IPS-NIHi11 (cell line): ENCODE measurements at places on chromosomes 7 and 10.
A peak's percentile ranks its signal among the peaks of the same experiment; 100 is the strongest.

DNA sequence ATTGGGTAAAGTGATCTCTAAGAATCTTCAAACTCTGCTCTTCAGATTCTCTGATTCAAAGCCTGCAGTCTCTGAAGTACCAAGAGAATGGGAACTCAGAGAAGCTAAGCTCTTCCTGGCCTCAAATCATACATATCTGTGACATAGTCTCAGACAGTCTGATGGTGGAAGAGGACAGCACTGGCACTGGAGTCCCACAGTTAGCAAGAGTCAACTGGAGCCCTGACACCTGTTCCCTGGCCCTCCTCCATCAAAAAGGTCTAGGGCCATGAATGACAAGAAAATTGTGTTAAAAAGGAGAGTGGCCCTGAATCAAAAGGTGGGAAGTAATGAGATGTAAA lies 37.7 kb downstream of the PRSS2 start:
- DNase-seq = no peak

DNA sequence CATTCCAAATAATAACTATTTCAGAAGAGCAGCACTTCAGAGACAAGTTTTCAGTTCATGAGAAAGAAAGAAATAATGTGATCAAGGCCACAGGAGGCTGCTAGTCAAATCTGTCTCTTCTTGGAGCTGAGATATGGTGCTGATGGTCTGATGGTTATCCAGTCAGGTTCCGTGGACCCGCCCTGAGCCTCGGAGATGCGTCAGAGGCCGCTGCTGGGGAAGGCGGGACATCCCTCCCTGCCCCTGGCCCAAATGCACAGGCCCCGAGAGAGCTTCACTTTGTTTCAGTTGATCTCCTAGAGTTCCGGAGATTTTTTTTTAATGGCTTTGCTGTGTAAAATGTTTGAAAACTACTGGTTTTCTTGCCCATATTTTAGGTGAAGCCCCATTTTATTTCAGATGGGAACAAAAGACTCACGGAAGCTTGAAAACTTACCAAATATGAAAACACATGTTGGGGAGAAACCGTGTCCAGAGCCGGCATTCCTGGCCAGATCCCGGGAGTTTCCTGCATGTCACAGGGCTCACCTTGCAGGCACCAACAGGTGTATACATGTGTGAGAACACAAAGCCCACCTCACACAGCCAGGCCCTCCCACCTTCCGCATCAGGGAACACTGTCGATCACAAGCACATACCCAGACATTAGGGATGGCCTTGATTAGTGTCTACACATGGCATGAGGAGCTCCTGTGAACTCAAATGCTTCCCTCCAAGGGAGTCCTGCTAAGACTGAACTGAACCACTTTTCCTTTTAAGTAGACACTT lies 499.0 kb downstream of the TCERG1L start:
- no peak for DNase-seq

DNA sequence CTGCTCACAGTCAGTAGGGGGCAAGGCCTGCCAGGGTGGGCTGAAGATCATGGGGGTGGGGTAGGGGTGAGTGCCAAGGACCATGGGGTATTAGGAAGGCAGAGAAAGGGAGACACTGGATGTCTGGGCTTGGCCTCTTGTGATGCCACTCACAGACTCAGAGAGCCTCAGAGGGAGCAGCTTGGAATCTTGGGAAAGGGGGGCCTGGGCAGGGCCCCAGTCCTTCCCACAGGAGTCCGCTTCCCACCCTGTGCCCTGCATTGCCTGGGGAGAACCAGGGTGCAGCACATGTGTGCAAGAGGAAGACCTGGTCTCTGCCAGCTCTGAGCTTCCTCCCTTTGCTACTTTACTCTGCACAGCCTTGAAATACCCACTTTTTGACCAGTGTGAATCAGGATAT lies 4.3 kb downstream of the ADCY1 start:
- DNase-seq = no peak

DNA sequence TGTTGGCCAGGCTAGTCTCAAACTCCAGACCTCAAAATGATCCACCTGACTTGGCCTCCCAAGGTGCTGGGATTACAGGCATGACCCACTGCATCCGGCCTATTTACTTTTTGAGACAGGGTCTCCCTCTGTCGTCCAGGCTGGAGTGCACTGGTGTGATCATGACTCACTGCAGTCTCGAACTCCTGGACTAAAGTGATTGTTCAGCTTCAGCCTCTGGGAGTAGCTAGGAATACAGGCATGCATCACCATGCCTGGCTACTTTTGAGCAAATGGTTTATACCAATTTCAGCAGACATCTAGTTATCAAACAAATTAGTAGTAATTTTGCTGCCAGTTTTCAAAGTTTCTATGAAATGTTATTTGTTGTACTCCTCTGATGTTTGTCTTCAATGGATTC lies 2.2 kb upstream of the WAC start:
- DNase-seq = no peak

- DNase-seq = no peak
Observed at GRCh38 chr7:2807845-2808772, 36.0 kb downstream of the GNA12 start.

DNA sequence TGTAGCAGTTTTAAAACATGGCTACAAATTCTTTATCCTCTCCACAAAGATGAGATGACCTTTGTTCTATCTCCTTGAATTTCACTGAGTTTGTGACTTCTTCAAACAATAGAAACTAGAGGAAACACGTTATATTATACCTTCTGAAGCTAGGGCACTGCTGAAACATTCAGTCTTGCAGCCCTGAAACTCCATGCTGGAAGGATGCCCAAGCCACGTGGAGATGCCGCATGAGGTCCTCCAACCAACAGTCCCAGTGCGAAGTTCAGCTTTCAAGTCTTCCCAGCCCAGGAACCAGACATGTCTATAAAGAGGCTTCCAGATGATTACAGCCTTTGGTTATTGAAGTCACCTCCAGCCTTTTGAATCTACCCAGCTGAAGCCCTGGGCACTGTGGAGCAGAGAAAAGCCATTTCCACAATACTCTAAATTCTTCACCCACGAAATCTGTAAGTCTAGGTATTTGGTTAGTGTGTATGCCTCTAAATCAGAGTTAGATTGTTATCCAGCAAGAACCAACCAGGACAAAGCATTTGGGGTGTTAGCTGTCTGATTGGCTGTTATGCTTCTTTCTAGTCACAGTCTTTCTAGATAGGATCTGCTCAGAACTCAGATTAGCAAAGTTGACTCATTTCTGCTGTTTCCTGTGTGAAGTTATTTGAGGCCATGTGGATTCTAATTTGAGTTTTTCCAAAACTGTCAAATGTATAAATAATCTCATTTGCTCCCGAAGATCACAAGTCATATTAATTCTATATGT lies 186.5 kb upstream of the TMEM72 start:
- no peak for DNase-seq

DNA sequence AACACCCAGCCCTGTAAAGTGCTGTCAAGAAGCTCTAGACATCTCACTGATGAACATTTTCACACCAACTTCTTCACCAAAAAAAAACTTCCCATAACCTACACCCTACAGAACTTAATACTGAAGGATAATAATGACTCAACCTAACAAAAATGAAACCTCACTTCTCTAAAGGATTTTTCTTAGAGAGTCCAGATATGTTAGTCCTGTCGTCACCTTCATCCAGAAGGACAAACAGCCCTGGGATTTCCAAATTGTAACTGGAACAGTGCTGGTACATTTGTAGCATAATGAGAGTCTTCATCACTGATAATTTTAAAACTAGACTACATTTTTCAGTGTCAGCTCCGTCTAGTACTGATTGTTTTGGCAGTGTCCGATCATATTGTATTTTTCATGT lies 528.6 kb upstream of the CELF2 start:
- DNase-seq = no peak

- no peak for DNase-seq
Observed at GRCh38 chr7:105289704-105290103, 99.0 kb downstream of the SRPK2 start.

- DNase-seq = no peak
Observed at GRCh38 chr10:4453950-4454349, 372.1 kb upstream of the AKR1E2 start.

- no peak for DNase-seq
Observed at GRCh38 chr10:3764626-3765112, 20.3 kb downstream of the KLF6 start.

DNA sequence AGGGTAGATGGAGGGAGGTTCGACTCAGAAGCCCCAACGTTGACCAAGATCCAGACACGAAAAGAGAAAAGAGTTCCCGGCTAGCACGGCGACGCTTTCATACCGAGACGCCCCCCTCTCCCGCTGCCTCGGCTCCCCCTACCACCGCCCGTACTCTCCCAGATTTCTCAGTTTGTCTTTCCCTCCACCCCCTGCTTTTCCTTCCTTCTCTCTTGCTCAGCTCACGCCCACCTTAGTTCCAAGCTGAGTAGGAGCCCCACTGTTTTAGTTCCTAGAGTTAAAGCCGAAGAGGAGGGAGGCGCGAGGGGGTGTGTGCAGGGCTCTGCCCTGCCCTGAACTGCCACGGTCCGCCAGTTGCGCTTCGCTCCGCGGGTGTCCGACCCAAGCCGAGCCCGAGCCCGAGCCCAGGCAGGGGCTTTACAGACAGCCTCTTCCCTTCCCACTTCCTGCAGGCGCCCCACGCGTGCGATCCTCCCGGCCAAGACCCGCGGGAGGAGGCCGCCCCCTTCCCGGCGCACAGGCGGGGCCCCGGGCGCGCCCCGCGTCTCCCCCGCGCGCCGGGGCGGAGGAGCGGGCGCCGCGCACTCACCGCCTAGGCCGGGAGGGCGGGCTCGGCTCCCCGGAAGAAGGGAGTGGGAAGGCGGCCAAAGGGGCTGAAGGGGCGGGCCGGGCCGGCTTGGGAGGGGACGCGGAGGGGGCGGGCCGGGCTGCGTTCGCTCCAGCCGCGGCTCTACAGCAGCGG lies at the start of gene EPHB6:
TSS of gene EPHB6 (plus strand) at position 705 of the 742 bp plus-strand sequence. CDS start 8,152 bp downstream, outside the sequence.
- DNase-seq = peak; percentile 85

DNA sequence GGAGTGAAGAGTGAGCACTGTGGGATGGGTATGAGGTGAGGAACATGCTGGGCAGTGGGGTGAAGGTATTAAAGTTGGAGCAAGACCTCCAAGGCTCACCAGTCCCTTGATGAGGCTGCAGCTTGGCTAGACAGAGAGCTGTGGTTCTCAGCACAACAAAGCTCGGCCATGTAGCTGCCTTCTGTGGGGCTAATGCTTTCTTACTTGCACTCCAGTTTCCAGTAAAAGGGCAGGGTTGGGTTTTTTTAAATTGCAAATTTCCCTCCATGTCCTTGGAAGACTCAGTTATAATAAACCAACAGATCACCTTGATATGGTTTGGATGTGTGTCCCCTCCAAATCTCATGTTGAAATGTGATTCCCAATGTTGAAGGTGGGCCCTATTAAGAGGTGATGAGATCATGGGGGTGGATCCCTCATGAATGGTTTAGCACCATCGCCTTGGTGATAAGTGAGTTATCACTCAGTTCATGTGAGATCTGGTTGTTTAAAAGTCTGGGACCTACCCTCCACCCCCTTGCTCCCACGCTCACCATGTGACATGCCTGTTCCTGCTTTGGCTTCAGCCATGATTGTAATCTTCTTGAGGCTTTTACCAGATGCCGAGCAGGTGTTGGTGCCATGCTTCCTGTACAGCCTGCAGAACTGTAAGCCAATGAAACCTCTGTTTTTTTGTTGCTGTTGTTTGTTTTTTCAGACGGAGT lies 55.9 kb downstream of the ATXN7L1 start:
- no peak for DNase-seq

- DNase-seq = peak; percentile 28
Observed at GRCh38 chr10:94036766-94037033, 43.0 kb downstream of the PLCE1 start.

DNA sequence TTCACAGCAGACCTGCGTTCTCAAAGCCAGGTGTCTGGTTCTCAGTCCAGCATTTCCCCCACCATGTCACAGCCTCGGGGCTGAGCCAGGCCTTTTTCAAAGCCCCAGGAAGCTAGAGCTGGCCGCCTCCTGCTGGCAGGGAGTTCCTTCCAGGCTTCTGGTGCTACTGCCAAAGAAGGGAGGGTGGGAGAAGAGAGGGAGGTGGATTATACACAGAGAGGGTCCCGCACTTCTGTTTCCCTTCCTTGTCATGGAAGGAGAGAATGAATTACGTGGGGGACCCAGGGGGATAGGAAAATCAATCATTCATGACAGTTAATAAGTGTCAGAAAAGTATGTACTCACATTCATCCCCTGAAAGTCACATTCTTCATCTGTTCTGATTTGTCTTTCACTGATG lies 600 bp upstream of the LGI1 start:
- no peak for DNase-seq

DNA sequence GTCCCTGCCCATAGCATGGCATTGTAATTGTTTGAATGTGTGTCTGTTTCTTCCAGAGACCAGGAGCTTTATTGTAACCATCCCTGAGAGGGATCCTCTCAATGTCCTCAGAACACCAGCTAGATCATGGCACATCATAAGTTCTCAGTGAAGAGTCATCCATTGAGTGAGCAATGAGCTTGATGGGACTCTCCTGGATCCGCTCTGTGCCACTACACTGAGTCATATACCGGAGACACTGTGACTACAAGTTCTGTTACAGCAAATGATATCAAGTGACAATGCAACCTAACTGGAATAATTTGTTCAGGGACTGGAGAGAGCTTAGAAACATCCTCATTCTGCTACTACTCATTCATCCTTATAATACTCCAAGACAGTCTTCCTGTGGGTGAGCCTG lies 25.1 kb downstream of the MRPS24 start:
- DNase-seq = no peak

- no peak for DNase-seq
Observed at GRCh38 chr10:121556918-121557573, 41.2 kb downstream of the FGFR2 start.

GRCh38 chr7:133709036-133709880 lies 417.9 kb upstream of the LRGUK start:
- no peak for DNase-seq

DNA sequence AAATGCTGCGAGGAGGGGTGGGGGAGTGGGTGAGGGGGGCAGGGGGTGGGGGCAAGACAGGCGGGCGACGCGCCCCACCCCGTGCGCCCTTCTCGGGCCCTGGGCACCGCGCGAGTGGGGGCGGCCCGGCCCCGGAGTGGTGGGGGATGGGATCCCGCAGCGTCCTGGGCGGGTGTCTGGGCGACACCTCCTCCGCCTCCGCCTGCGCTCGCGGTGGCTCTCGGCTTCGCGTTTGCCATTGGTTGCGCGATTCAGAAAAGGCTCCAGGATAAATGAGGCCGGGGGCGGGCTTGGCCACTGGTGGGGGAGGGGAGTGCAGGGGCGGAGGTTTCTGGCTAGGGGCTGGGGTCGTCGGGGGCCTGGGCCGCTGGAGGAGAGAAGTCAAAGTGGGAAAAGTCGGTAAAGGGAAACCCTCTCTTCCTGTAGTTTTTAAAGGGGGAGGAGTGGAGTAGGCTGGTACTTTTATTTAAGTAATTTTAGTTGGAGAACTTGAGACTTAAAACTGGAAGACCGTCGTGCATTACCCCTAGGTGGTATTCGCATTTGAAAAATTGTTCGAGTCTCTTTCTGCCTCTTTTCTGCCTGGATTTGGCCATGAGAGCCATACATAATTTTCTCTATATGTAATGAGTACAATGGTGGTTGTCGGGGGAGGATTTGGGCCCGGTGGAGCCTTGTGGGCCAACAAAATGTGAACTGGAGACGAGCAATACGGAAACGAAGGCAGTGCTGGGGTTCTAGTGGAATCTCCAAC lies 992 bp upstream of the IGF2BP3 start:
- DNase-seq = peak; percentile 77
